BJ (cell line): ENCODE measurements at places on chromosomes 1 and 21.
A peak's percentile ranks its signal among the peaks of the same experiment; 100 is the strongest.

DNA sequence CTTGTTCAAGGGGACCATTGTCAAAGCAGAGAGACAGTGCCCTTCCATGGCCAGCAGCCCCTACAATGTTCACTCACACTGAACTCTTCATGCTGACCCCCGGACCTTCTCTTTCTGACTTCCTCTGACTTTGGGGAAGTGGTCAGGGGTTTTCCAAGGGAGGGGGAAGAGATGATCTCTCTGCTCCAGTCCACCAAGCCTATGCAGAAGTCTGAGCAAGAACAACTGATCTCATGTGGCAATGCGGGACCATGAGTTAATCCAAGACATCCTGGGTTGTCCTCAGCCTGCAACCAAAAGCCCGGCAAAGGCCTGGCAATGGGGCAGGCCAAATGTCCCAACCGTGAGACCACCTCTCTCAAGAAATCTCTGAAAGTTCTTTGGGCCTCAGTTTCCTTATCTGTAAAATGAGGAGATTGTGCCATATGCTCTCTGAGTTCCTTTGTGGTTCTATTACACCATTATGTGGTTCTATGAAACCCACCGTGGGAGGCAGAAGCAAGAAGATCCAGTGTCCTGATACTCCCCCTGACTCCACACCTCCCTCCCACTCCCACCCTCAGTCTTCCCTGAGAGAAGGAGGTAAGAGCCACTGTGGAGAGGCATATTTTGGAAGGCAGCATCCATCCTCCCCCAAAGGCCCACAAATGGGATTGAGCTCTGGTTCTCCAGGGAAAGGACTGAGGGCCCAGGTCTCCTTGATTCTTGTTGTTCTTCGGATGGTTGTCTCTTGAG is 11.8 kb upstream of the ARHGEF2 start:
- DNase-seq: no peak

GRCh38 chr1:23578311-23578996 is 19.2 kb upstream of the ID3 start:
- no peak for DNase-seq

- DNase-seq: no peak
These were observed 432.3 kb downstream of the DPYD start for GRCh38 chr1:97488530-97488929.

GRCh38 chr1:234320069-234320468 is 53.2 kb upstream of the COA6 start:
- DNase-seq: no peak

GRCh38 chr1:36085686-36086526 is 2.0 kb downstream of the TEKT2 start:
- no peak for DNase-seq

DNA sequence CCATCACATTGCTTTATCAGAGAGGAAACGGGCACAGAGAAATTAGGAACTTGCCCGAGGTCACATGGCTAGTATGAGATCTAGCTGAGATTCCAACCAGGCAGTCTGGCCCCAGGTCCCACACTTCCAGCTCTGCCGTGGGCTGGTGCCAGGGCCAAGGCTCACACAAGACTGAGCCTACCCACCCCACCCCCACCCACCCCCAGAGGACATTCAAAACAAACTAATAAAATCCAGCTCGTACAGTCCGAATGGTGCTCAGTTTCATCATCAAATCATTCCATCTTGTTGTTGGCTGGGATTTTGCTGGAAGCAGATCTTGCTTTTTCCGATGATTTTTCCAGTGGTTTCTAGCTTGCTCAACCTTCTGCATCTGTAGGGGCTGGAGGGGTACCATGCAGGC is 27.9 kb downstream of the MATN1 start:
- no peak for DNase-seq

DNA sequence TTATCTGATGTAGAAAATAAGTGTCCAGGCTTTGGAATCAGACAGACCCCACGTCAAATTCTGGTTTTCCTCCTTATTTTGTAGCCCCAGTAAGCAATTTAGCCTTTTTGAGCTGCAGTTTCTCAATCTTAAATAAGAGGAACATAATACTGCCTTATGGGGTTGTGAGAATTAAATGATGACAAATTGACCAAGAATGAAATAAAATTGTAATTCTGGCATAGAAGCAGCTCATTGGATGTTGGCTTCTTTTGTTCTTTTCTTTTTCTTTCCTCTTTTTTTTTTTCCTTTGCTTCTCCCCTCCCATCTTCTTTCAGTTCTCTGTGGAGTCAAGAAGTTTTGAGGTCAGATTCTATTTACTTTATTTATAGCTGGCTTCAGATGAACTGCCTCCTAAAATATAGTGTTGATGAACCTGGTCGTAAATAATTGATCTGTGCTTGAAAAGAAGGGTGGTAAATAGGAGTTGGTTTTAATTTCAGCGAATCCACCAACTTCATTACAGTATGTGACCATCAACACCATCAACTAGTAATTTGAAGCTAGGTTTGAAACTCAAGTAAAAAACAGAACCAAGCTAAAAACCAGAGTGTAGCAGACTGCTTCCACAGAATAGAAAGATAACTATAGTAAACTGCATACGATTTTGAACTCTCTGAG is 81.1 kb downstream of the CACHD1 start:
- no peak for DNase-seq

GRCh38 chr1:28898405-28898881 is 15.9 kb upstream of the EPB41 start:
- no peak for DNase-seq

GRCh38 chr1:31335007-31335406 is 37.9 kb downstream of the FABP3 start:
- DNase-seq: peak; percentile 8

GRCh38 chr1:210440081-210440480 is 111.4 kb downstream of the HHAT start:
- no peak for DNase-seq

DNA sequence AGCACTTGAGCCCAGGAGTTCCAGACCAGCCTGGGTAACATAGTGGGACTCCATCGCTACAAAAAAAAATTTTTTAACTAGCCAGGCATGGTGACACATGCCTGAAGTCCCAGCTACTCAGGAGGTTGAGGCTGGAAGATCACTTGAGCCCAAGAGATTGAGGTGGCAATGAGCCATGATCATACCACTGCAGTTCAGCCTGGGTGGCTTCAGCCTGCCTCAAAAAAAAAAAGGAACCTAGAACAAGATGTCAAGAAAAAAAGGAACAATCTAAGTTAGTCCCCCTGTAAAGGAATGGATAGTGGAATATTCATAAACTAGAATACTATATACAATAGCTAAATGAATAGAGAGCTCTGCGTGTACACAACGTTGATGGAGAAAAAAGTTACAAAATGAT is 14.4 kb downstream of the NSL1 start:
- DNase-seq: no peak

DNA sequence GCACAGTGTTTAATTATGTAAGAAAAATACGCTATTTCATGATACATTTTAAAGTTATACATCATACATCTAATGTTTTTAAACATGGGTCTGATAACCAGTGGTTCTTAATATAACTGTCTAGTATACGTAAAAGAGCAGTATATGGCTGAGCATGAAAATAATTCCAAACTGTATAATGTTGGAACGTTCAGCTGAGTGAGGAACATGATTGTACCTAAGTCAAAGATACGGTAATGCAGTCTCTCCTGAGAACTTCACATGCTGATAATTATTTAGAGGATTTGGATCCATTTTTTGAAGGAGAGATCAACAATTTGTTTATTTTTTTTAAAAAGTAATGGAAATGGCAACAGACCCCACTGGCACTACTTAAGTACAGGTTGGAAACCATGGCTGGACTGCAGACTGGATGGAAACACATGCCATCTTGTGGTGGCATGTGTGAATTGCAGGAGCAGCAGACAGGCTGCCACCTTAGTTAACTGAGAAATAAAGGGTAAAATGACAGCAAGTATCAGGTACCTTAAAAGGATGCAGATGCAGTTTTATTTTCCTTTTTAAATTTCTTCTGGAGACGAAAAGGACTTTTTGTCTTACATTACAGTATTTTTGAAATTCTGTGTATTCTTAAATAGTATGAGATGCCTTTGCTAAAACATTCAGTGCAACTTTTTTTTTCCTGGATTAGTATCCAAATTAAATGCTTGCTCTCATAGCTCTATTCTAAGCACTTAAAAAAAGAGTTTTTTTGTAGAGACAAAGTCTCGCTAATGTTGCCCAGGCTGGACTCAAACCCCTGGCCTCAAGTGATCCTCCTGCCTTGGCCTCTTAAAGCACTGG is 73.8 kb downstream of the MTR start:
- no peak for DNase-seq

GRCh38 chr1:116164150-116164549 is 53.0 kb downstream of the MAB21L3 start:
- DNase-seq: no peak

DNA sequence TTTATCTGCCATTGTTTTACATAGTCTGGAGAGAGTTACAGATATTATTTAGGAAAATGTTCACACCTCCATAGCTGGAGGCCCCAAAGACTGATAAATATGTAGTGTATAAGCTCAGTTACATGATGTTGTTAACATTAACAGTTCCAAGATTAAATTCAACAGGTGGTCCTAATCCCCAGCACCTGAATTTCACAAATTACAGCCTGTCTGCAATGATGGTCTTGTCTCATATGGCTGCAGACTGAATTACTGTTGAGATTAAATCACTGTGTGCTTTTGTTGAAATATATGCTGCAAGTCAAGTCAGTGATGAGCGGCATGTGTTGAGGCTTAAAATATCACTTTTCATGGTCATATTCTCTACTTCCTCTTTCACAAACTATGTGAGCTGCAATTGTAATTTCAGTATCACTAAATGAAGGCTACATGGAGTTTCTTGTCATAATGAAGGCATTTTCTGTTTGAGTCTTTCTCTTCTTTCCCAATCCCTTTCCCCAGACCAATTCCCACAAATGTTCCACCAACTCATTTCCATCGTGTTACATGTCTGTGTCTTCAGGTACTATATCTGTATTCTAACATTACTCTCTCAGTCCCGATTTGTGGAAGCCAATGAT is 4.2 kb downstream of the ST6GALNAC5 start:
- no peak for DNase-seq

- no peak for DNase-seq
These were observed 18.5 kb upstream of the ATP13A2 start for GRCh38 chr1:17030206-17030605.

DNA sequence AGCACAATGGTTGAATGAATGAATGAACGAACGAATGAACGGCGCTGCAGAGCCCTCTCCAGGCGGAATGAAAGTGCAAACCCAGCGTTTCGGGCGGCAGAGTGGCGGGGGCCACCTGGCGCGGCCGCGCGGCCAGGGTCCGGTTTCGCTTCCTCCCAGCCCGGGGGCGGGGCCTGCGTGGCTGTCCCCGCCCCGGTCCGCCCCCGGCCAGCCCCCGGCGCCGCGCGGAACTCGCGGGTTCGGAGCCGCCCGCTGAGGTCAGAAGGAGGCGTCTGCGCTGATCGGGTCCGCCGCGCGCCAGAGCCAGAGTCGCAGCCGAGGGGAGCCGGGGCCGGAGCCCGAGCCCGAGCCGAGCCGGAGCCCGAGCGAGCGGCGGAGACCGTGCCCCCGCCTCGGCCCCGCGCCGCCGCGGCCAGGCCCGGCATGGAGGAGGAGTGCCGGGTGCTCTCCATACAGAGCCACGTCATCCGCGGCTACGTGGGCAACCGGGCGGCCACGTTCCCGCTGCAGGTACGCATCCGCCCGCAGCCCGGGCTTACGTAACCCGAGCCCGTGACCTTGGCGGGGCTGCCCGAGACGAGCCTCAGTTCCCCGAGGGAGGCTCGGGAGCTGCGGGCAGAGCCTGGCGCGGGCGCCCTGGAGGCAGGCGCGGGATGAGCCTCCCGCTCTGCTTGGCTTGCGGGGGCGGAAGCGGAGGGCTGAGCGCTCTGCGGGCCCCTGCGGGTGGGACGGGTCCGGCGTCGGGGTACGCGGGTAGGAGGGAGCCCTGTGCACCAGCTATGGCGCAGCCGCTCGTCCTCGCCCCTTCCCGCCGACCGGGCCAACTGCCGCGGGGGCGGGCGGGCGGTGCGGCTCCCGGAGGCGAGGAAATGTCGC is at the start of gene PDXK:
PDXK (plus strand) TSS at position 258 of the 876 bp plus-strand sequence; CDS start at position 424, 166 bp downstream.
- no peak for DNase-seq

- no peak for DNase-seq
These were observed 26.1 kb downstream of the MAN1C1 start for GRCh38 chr1:25642574-25643108.

- no peak for DNase-seq
These were observed 22.6 kb upstream of the MYSM1 start for GRCh38 chr1:58722414-58722813.

DNA sequence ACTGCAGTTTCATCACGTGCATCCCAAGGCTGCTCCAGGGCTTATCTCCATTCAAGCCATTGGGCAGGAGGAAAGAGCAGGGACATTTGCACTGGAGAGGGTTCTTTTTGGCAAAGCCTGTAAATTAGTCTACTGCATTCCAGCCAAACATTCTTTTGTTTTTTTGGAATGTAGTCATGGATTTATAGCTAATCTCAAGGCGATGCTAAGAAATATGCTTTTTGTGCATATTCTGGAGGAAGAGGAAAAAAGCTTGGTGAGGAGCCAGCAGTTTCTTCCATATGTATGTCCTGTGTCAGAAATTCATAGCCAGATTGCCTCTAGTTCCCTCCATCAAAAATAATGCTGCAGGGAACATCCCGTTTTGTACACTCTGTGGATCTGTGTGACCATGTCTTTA is 221.4 kb downstream of the BACH1 start:
- no peak for DNase-seq

DNA sequence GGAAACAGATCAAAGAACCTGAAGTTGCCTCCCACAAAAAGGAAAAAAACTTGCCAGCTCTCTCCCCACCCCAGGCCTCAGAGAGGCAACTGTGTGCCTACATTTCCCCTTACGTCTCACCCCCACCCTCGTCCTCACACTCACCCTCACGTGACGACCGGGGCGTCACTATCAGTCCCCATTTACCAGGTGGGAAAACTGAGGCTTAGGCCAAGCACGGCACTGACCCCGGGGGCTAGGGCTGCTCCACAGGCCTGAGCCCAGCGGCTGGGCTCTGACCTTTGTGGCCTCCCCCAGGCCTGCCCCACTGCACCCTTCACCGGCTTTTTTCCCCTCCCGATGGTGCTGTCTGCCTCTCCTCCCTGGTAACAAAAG is 51.5 kb upstream of the RUNX3 start:
- DNase-seq: no peak
